M059J (cell line): ENCODE measurements at places on chromosomes 3 and 15.

GRCh38 chr15:86080302-86080701 is 631 bp downstream of the AGBL1 start:
- no peak for DNase-seq

DNA sequence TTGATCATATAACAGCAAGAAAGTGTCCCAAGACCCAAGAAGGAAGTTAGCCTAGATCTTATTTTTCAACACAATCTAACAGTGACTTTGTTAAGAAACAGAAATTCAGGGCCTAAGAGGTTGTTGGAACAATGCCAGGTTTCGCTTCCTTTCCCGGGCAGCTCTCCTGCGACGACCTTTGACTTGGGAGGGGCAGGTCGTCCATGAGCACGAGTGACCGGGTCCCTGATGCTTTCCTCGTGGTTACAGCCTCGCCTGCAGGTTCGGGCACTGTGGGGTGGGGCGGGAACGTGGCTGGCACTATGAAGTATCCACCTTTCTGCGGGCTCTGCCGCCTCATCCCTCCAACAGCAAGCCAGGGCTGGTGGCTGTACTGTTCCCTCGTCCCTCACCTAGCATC is 90.1 kb upstream of the RGMA start:
- no peak for DNase-seq

- no peak for DNase-seq
Measured at GRCh38 chr3:119357190-119357589, 63.0 kb downstream of the ARHGAP31 start.

DNA sequence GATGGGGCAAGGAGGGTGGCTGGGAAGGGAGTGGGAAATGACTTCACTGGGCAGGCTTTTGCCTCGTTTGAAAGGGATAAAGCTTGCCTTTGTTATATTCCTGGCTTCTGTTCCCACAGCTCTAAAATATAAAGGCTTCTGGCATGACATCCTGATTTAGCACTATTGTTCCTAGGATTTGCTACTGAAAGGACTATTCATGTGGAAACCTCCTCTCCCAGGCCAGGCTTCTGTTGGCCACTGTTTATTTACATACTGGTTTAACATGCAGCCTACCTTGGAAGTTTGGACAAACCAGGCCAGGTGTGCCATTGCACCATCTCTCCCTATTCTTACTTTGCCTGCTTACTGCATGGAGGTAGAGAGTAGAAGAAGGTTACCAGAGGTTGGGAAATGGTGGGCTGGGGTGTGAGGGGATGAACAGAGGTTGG is 2.4 kb upstream of the LMCD1 start:
- peak; percentile 72 for DNase-seq

GRCh38 chr15:98221144-98221543 is 260.6 kb downstream of the ARRDC4 start:
- peak; percentile 6 for DNase-seq

GRCh38 chr3:60636846-60637245 is 614.4 kb downstream of the FHIT start:
- DNase-seq: peak; percentile 59

GRCh38 chr15:58392611-58393161 is 39.1 kb upstream of the LIPC start:
- DNase-seq: no peak

DNA sequence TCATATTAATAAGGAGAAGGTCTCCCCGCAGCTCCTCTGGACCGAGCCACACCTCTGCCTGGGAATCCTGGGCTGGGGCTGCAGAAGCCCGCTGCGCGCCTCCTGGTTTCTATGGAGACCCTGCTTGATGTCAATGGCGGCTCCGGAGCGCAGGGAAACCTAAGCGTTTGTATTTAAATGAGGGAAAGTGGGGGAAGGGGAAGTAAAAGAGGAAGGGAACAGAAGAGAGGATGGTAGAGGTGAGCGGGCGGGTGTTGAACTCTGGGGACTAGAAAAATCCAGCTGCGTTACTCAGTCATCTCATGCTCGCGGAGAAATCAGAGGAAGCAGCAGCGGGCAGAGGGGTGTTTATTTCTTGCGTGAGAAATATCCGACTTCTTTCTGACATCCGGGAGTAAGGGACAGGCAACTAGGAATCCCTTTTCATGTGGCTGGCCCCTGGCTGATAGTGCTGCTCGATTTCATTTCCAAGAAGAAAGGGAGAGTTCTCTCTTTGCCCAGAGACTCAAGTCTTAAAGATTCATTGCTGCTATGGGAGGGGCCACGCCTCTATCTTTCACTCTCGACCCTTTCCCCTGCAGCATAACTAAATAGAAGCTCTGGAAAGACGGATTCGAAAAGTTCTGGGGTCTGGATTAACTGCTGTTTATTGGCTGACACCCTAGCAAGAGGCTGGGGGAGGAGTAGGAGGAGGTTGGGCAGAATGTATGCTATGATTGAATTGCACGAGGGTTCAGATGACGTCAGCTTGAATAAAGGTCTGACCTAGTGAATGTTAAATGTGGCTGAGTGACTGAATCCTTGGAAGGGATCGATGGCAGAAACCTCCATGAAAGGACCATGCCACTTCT is 110.5 kb upstream of the GAP43 start:
- DNase-seq: peak; percentile 51

DNA sequence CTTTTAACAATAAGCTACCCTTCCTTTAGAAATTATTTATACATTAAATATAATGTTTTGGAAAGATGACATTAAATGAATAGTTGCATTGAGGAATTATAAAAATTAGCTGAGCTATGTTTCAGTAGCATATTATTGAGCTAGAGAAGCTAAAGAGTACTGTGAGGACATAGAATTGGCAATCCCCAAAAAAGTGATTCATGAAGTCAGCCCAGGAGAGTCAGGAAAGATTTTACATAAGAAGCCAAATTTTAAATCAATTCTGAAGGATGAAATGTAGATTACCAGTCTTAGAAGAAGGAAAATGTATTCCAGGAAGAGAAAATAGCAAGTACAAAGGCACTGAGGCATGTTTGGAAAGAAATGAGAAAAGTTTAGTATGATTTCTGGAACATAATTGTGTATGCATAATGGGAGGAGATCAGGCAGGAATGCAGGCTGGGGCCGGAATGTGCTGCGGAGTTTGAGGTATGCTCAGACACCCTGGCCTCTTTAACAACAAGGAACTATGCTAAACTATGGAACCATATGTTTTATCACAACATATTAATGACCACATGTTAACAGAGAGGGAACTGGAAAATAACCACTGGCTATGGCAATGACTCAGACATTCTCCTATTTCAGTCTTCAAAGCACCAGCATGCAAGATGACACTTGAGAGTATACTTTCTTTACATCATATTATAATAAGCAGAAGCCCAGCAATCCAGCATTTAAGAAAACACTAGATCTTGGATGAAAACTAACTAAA is 103.3 kb upstream of the COL8A1 start:
- DNase-seq: peak; percentile 60
